Activated T-cell treated with anti-CD3 and anti-CD28 coated beads for 48 hours (primary cell): ENCODE measurements at places on chromosomes 13 and 19.

DNA sequence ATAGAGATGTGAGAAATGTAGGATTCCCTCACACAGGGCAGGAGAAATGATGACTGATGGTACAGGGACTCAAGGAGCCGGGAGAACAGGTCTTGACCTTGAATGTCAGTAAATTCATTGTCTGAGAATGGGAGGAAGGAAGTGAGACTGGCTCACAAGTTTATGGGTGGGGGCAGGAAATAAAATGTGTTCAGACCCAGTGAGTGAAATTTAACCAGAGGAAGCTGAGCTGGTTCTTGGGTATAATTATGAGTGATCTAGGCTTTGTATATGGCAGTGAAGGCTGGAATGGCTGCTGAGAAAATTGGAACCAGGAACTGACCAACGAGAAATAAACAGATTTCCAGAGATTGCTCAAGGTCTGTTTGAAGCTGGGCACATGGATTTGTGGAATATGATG is 6.3 kb upstream of the IGSF23 start:
- no peak for DNase-seq

DNA sequence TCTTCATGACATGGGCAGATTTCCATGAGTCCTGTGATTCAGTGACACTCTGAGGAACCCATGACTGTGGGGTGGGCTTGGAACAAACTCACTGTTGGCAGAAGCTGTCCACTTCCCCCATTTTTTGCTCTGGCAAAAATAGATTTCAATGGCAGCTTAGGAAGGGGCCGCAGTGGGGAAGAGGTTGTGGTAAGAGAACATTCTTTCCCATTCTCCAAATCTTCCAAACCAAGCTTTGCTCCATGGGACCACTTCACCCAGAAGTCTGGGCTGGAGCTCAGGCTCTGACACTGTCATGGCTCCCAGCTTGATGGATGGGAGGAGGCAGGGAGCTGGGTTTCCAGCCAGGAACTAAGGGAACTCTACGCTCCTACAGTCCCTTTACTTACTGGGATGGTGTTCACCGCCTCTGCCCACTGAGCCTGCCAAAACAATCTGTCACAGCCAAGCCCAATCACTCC is 24.9 kb upstream of the MEDAG start:
- no peak for DNase-seq

GRCh38 chr13:22218797-22219196 is 547.9 kb downstream of the FGF9 start:
- no peak for DNase-seq

DNA sequence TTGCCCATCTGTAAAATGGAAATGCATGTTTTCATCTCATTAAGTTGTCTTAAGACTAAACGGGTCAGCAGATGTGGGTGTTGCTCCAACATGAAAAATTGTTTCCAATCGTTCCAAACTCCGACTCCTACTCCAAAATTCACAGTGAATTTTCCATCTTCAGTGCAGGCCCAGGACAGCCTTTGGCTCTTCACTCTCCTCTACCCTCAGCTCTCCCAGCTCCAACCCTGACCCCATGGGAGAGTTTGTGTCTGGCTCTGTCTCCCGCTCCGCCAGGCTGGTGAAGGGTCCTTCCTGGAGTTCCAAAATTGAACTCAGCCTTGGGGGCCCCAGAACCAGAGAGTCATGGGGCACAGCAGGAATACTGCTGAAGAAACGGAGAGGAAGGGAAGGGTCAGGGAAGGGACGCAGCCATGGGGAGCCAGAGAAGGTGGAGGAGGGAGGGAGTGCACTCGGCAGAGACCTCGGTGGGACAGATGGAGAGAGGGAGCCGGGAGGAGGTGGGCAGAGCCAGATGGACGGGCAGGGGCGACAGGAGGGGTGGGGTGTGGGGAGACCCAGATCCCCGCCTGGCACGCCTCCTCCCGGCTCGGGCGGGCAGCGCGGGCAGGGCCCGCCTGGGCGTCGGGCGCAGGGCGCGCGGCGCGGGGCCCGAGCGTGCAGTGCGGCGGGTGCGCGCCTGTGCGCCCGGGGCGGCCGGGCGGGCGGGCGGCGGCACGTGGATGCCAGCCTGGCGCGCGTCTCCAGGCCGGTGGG is 45.6 kb downstream of the CELF5 start:
- DNase-seq: no peak

DNA sequence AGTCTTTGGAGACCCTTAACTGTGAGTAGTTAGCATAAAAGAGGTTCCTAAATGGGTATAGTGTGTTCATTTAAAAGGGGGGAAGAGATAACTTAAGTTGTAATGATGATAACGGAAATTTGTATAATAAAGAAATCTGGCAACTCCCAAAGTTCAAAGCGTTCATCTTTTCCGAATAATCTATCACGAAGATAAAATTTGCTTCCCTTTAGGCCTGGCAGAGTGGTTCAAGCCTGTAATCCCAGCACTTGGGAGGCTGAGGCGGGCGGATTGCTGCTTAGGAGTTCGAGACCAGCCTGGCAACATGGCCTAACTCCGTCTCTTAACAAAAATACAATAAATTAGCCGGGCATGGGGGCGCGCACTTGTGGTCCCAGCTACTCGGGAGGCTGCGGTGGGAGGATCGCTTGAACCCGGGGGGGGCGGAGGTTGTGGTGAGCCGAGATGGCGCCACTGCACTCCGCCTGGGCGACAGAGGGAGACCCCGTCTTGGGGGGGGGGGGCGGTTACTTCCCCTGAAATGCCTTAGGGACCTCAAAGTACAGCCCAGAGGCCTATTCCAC is 934 bp downstream of the N4BP2L2 start:
- DNase-seq: peak; percentile 42

DNA sequence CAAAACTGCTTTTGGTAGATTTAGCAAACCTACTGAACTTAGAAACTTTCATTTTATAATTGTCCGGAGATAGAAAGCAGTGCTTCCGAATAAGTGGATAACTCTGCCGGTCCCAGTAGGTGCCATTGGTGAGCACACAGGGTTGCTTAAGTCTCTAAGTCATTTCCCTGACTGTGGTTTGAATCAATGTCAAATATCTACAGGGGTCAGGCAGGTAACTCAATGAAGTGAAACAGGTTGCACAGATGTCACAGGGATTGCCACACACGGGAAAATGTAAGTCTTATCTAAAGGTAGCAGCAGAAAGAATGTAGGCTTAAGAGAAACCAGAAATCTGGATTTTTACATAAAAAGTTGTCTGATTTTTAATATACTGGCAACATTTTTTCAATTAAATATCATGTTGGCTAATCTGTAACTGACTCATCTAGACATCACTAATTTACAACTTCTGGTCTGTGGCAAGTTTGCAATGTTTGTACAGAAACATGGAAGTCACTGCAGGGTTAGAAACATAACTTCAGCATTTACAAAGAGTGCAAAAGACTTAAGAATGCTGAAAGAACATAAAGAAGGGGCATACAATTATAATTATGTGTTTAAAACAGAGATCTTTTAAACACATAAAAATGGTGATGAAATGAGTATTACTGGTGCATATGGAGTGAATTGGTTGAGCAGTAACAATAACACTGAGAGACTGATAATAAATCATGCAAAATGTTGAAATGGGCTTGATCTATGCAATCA is 14.3 kb upstream of the LRRC63 start:
- DNase-seq: no peak

- no peak for DNase-seq
These were observed 351.1 kb downstream of the DCT start for GRCh38 chr13:94128430-94128829.

DNA sequence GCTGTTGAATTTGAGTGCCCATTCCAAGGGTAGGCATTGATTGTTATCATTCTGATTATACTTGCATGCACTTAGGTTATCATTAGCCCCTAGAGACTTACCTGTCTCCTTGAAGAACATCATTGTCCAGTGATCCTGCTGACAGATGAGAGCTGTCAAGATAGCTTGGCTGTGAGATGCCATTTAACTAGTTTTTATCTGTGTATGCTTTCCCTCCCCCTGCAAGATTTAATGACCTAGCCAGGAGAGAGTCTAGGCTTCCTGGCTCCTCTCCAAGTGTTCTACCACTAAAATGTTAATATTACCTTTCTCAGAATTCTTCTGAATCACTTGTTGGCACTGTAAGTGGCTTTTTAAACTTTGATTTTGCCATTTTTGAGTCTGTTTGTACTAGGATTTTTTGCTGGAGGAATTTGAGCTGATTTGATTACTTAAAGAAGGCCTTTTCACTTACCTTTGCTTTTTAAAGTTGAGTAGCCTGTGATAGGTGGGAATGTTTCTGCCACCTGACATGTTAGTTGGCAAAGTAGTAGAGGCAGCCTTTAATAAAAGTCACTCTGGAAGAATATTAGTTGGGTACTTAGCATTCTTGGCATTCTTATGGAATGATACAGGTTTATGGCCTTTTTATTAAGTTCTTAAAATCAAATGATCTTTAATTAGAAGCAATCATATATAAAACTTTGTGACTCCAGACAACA is 41.1 kb downstream of the ARHGAP35 start:
- no peak for DNase-seq

DNA sequence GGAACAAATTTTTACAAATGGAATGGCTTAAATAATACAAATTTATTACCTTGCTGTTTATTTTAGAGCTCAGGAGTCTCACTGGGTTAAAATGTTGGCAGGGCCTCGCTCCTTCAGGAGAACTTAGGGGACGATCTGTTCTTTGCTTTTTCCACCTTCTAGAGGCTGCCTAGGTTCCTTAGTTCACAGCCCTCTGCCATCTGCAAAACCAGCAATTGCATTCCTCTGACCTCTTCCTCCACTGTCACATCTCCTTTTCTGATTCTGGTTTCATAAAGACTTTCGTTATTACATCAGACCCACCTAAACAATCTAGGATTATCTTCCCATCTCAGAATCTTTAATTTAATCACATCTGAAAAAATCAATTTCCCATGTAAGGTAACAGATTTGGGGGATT is 249.6 kb upstream of the SPRY2 start:
- DNase-seq: no peak

DNA sequence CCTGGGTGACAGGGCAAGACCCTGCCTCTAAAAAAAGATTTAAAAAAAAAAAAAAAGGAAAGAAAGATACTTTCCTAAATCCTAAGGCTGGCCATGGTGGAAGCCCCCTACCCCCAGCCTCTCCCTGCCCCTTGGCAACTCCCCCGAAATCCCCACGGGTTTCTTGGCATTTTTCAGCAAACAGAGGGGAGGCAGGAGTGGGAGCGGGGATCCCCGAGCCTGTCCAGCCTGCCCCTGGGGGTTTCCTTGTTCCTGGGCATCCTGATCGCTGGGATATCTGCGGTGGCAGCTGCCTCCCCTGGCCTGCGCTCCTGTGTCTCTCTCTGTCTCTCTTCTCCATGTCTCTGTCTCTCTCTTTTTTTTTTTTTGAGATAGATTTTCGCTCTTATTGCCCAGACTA is 3.4 kb upstream of the EBI3 start:
- no peak for DNase-seq

GRCh38 chr19:30570194-30570593 is 198.0 kb downstream of the ZNF536 start:
- DNase-seq: no peak

GRCh38 chr19:28319918-28320317 is 893.0 kb downstream of the UQCRFS1 start:
- DNase-seq: no peak

- DNase-seq: no peak
These were observed 59.4 kb downstream of the CHST8 start for GRCh38 chr19:33681081-33681680.

DNA sequence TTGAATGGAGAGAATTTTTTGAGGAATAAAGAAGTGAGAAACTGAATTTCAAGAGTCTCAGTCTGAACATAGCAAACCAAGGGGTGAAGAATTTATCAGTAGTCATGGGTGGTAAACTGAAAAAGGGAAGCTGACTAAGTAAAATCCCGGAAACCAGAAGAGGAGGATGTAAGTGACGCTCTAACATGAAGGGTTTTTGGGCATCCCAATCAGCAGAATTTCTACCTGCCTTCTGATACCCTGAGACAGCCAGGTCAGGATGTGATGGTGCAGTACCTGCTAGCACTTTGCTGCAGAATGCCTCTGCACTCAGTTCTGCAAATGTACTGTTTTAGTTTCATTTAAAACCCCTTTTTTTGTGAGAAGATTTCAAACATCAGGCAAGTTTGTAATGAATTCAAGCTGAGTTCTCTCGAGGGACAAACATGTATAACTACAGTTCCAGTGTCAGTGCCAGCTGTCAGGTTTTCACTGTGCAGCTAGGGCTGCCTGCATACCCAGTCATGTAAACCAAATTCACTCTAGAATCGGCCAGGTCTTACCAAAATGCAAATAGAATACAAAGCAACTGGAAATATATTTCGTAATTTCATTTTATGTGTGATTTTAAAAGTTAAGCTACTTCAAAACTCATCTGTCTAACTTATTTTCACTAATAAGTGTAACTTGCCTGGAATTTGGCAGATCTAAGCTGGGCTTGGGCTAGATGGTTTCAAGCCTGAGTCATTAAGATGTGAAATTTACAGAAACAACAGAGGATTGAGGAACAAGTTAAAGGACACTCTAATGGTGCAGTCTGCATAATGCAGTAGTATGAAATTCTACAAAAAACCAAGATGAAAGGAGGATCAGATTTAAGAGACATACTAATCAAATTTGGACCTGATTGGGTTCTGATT is 13.8 kb downstream of the METTL21C start:
- DNase-seq: no peak

GRCh38 chr13:71624653-71625600 is 242.1 kb downstream of the DACH1 start:
- DNase-seq: no peak

GRCh38 chr13:22080832-22081231 is 410.0 kb downstream of the FGF9 start:
- no peak for DNase-seq

DNA sequence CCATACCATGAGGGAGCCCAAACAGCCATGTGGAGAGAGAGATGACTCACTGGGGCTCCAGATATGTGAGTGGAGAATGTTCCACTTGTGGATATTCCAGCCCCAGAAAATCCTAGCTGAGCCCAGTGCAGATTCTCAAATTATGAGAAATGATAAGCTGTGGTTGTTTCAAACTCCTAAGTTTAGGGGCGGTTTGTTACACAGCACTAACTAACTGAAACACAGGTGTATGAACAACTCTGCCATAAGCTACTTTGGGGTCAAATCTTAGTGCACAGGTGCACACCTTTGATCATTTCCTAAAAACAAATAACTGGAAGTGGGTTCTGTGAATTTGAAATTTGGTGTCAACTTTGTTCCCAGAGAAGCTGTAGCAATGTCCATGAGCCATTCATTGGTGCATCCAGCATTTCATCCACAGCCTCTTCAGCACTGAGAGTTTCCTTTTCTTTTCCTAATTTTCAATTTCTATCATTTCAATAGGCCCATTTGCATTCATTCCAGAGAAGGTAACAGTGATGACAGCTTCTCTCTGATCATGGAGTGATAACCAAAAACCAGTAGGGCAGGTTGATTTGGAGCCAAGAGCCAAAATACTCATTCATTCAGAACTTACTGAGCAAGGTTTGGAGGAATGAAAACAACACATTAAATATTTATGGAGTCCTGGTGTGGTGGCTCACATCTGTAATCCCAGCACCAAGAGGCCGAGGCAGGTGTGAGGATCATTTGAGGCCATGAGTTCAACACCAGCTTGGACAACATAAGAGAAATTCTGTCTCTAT is 8.8 kb upstream of the CLPP start:
- DNase-seq: no peak

DNA sequence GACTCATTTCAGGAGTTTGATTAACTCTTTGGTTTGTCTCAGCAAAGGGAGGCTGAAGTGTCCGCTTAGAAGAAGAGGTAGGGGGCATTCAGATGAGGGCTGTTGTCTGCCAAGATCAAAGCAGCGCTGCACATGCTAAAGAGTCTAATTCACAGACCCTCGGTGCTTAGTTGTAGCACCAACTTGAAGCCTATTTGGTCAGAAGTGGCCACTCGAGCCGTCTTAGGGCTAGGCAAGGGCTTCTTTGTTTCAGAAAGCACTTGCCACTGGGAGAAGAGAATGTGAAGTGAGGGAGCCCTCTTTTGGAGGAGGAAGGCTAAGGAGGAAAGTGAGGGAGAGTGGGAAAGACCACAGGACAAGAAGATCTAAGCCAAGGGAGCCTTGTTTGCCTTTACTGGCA is 313.4 kb upstream of the TMTC4 start:
- DNase-seq: no peak
